Stimulated activated CD4-positive, alpha-beta T cell treated with anti-CD3 and anti-CD28 coated beads, Interleukin-1b, Interleukin-23, amount 100 ng/mL, for 1 hour (primary cell): ENCODE measurements at places on chromosomes 12 and 14.

DNA sequence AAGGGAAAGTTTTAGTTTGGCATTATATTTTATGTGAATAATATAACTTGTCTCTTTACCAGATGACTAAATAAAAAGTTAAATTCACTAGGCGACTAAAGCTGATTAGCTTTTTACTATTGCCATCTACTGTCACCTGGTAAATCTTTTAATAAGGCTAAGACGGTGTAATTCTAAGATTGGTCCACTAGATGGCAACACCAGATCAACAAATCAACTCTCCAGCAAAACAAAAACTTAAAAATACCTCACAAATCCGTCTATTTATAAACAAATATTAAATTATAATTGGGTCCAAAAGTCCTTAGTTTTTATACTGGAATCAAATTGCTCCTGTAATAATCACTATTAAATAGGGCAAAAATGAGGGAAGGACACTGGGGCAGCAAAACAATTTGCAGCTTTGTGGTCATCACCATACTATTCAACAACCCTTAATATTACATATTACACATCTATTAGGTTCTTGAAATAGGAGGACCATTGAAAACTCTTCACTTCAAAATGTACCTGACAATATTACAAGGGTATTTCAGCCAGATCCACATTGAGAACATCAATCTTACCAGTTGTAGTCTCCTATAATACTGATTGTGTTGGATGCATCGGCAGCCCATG is 47.9 kb downstream of the GALC start:
- no peak for DNase-seq

DNA sequence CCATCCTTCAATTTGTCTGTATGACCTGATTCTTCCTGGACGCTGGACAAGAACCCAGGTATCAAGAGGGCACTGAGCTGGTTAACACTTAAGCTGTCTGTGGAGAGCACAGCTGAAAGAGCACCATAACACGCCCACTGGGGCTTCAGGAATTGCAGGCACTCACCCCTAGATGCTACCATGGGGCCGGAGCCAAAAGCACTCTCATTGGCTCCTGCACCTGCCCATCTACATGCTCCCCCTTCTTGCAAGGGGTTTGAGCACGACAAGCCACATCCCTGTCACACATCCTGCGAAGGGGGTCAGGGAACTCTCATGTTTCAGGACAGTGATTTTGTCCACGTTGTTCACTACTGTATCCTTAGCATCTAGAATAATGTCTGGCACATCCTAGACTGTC is 35.1 kb upstream of the TBC1D15 start:
- DNase-seq, result no peak

GRCh38 chr12:26863515-26863914 is 30.5 kb upstream of the ITPR2 start:
- DNase-seq, result no peak

DNA sequence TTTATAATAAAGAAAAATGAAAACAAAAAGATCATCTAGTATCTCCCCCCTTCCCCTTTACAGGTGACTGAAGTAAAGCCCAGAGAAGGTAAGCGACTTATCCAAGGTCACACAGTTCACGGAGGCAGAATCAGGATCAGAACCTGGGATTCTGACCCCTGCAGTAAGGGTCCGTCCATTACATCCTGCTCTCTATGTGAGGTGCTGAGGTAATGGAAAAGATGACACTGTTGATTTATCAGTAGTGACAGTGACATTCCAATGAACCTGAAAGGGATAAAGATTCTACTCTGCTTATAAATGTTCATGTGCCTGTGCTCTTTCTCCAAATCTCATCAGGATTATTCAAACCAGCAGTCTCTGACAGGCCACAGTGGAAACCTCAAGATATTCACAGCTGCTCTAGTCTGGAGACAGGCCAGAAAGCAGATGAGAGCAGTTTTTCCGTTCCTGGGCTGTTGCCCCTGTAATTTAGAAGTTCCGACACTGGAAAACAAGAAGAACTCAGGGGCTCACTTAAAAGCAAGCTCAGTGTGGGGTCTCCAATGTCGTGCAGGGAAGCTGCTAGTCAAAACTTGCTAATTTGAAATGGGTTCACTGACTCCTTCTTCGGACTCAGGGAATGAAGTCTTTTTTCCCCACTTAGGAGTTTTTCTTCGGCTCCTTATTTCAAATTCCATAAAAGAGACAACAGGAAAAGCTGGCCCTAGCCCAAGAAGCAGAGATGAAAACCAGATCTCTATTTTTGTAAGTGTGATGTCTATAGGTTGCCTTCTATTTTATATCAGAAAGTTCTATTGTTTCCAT is 131.8 kb upstream of the EEA1 start:
- DNase-seq, result no peak

- DNase-seq, result no peak
Observed at GRCh38 chr14:36134038-36134437, 42.5 kb downstream of the PTCSC3 start.

DNA sequence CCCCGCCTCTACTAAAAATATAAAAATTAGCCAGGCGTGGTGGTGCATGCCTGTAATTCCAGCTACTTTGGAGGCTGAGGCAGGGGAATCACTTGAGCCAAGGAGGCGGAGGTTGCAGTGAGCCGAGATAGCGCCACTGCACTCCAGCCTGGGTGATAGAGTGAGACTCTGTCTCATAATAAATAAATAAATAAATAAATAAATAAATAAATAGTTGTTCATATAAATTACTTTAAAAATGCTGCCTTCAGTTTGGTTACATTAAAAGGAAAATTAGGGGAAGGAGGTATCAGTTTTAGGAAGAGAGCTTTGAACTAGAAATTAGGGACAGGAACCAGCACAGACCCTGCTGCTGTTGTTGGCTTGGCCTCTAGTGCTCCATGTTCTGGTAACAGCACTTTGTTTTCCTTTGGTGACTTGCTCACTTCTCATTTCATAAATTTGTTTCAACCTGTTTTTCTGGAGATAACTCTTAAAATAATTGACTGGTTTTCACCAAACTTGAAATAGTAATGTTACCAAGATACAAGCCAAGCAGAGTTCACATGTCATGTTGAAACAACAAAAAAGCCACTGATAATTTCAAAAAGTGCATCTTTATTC is 22.9 kb upstream of the PTPRB start:
- DNase-seq, result no peak

DNA sequence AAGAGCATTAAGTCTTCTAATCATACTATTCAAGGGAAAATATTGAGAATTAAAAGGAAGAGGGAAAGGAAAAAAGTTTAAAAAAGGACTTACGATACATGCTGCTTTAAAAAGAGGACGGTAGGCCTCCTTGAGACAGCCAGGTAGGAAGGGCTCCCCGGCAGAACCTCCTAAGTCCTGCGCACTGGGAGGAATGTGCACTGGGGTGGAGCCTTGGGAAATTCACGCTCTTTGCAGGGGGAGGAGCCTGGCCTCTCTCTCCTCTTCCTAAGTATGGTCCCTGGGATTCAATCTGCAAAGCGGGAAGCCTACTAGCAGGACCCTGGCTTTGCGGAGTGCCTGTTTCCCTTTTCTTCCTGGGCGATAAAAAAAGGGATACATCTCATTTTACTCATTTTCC is 553.0 kb downstream of the RPS29 start:
- DNase-seq, result no peak

- no peak for DNase-seq
Observed at GRCh38 chr14:105326568-105326867, 12.0 kb downstream of the PACS2 start.

DNA sequence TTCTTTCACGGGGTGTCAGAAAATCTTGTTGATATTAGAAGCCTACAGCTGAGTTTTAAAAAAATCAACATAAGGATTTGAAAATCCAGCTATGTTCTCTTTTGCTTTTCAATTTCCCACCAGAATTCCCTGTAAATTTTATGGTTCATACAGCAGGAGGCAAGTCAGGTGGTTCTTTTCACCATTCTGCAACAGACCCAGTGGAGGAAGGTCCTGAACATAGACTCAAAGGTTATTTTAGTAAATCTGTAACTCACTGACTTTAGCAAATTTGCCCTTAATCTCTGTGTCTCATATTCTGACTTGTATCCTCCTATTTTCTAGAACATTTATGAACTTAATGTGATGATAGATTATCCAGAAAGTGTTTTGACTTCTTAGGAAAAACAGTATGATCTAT is 235.4 kb upstream of the E2F7 start:
- no peak for DNase-seq

- DNase-seq, result no peak
Observed at GRCh38 chr12:57031138-57031725, 14.9 kb upstream of the TAC3 start.

DNA sequence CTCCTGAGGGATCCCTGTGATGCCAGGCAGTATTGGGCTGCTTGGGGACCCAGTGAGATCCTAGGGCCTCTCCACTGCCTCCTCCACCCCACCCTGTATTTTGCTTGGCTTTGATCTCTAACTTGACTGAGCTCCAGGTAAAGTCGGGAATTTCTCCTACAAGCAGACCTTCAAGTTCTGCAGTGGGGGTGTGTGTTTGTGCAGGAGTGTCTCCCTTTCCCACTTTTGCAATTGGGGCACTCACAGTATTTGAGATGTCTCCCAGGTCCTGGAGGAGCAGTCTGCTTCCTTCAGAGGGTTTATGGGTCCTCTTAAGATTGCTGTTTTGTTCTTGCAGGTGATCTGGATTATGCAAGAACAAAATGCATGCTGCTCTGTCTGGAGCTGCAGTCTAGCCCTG is 68.9 kb downstream of the ALG10B start:
- DNase-seq, result no peak

DNA sequence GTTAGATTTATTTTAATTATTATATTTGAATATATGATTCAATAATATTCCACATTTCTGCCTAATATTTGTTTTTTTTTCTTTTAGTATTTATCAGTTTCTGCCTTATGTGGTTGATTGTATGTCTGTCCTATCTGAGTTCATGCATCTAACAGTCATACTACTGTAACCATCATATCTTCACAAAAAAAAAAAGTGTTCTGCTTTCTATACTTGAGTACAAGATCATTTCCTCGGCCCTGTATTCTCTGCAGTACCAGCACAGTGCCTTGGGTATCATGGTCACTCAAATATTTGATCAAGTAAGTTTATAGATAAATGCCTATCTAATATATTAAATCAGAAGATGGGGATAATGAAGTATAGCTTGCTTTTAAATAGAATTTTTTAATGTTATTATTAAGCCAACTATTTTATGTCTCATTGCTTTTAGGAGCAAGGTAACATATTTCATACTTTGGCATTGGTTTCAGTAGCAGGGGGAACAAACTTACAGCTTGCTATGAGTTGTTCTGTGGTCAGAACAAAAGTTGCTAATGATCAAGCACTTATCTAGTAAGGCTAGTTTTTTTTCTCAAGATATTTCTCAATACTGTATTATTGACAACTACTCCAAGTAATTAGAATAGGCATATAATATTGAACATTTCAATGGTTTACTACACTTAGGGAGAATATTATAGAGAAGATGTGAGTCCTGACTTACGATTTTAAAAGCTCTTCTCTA is 290.5 kb upstream of the FBXO33 start:
- DNase-seq, result no peak

GRCh38 chr12:25840678-25841465 is 117.6 kb upstream of the RASSF8 start:
- no peak for DNase-seq

- no peak for DNase-seq
Observed at GRCh38 chr12:31018106-31018789, 55.4 kb upstream of the DDX11 start.

GRCh38 chr12:109768901-109769670 is 55.5 kb downstream of the FAM222A start:
- no peak for DNase-seq

DNA sequence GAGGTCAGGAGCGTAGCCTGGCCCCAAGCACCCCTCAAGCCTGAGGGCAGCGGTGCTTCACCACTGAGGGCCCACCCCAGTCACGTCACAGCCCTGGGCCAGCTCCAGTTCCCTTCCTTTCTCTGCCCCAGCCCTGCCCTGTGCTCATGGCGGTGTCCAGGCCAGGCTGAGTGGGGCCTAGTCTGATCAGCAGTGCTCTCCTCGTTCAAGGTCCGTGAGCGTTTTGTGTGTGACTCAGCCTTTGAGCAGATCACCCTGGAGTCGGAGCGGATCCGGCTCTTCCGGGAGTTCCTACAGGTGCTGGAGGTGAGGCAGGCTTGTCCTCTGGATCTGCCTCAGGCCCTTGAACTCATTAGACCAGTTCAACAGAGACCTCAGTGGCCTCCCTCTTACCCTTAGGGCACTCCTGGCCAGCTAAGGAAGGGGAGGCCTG is 19.0 kb downstream of the PRPF40B start:
- DNase-seq, result no peak
